ENCODE measurements at places on chromosomes 2 and 18. TPM values are rescaled to one million over a fixed set of nuclear protein-coding genes. Genes with fewer than 3 reads are reported as not detected.

The ALLC gene
- total RNA-seq, result 0.48 TPM

The CRYGD gene
- not detected for total RNA-seq

The COLEC12 gene
- total RNA-seq, result 93.7 TPM

The ALKAL2 gene
- total RNA-seq, result not detected

The KCNG3 gene
- 1.7 TPM for total RNA-seq

The HOXD13 gene
- 4.8 TPM for total RNA-seq

The ACOXL gene
- total RNA-seq, result 6.0 TPM

The TUBA4B gene
- 0.72 TPM for total RNA-seq

The REG1B gene
- total RNA-seq, result 1.4 TPM

The ERMN gene
- total RNA-seq, result 5.1 TPM

The GPAT2 gene
- 2.6 TPM for total RNA-seq

The ACMSD gene
- total RNA-seq, result 3.1 TPM

The TWIST2 gene
- 32.0 TPM for total RNA-seq

The MROH2A gene
- total RNA-seq, result not detected

The SIGLEC15 gene
- total RNA-seq, result 1.2 TPM

The VAMP5 gene
- total RNA-seq, result 20.0 TPM

- peak; percentile 95 for DNase-seq
Measured at GRCh38 chr2:238263204-238264071, 23.6 kb upstream of the HES6 start.

DNA sequence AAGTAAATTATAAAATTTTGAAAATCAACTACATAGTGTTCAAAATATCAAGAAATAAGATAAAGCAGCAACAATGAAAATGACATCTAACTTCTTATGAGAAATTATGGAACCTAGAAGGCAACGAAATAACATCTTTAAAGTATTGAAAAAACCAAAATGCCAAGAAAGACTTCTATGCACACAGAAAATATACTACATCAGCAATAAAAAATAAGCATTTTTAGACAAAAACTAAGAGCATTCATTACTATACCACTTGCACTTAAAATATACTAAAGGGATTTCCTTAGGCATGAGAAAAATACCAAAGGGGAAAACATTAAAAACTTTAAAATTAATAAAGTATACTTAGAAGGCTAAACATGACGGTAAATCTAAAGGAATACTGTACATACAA lies 556.3 kb downstream of the NUP35 start:
- DNase-seq, result no peak

DNA sequence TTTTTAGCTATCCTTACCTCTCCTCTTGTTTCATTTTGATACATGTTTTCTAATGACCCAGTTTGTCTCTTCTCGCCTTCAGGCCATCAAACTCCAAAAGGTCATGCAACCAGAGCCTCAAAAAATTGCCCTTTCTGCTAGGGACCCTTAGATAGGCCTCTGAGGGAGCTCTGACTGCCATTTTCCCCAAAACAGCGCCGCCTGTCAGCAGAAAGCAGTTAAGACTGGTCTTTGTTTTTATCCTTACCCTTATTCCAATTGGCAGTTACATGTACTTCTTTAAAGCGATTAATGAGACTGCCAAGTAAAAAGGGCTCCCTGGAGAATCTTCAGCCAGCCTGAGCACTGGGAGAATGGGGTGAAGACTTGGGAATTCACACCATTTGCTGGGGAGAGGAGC lies 55.1 kb upstream of the RIT2 start:
- DNase-seq, result no peak

DNA sequence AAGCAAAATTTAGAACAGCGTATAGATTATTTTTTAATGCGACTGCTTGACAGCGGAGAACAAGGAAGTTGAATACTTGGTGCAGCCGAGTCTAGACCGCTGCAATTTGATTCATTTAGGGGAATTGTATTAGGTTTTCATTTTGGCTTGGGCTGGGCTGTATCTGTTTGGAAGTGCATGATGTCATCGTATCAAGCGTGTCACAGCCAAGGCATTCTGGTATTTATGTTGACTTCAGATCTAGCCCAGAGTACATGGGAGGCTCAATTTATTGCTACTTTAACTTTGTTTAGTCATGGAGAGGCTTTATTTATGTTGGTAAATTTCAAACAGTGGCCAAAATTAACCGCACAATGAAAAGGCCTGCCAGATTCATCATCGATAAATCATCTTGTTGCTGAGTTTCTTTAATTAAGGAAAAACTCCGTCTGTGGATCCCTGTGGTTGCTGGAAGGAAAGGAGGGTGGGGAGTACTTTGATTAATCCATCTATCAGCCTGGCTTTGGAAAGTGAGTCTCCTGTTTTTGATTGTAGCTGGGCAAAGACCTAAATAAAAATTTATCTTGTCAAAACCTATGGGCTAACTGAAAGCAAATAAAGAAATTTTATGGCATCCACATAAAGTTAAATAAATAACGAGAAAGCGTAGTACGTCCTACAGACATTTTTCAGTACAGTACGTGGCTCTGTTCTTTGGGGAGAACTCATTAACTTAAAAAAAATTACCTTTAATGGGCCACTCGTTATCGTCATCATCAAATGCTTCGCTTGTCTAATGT lies 230.4 kb upstream of the SPRED2 start:
- peak; percentile 60 for DNase-seq

DNA sequence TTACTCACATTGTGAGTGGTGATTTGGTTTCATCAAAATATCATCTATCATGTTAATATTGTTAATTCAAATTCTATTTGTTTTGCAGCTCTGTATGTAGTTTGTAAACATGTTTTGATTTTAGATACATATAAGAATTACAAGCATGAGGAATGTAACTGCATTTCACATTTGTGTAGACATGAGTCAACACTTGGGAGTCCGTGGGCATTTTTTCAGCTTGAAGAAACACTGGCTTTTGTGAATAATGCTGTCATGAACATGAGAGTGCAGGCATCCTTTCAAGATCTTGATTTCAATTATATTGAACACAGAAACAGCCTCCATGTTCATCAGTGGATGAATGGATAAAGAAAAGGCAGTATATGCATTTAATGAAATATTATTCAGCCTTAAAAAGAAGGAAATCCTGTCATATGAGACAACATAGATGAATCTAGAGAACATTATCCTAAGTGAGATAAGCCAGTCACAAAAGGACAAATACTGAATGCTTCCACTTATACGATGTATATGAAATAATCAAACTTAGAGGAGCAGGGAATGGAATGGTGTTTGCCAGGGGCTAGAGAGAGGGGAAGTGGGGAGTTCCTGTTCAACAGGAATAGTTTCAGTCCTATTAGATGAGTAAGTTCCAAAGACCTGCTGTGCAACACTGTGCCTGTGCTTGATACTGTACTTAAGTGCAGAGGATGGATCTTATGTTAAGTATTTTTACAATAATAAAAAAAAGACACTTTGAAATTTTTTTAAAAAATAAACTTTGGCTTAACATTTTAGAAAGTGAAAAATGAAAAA lies 194.9 kb downstream of the LRATD1 start:
- DNase-seq, result peak; percentile 7

- no peak for DNase-seq
Measured at GRCh38 chr2:145558617-145559350, 1038.9 kb upstream of the ZEB2 start.

- DNase-seq, result no peak
Measured at GRCh38 chr18:9521770-9522169, 46.5 kb downstream of the RALBP1 start.

DNA sequence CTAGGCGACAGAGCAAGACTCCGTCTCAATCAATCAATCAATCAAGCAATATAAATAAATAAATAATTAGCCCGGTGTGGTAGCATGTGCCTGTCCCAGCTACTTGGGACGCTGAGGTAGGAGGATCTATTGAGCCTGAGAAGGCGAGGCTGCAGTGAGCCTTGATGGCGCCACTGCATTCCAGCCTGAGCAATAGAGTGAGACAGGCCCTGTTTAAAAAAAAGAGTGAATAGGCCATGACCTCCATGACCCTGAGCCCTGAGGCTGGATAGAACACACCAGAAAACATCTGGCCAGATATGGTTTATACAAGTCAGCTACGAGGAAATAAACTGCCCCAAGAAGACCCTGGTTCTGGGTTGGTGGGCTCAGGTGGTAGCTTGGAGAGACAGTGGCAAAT lies 20.4 kb upstream of the SEMA4C start:
- no peak for DNase-seq

DNA sequence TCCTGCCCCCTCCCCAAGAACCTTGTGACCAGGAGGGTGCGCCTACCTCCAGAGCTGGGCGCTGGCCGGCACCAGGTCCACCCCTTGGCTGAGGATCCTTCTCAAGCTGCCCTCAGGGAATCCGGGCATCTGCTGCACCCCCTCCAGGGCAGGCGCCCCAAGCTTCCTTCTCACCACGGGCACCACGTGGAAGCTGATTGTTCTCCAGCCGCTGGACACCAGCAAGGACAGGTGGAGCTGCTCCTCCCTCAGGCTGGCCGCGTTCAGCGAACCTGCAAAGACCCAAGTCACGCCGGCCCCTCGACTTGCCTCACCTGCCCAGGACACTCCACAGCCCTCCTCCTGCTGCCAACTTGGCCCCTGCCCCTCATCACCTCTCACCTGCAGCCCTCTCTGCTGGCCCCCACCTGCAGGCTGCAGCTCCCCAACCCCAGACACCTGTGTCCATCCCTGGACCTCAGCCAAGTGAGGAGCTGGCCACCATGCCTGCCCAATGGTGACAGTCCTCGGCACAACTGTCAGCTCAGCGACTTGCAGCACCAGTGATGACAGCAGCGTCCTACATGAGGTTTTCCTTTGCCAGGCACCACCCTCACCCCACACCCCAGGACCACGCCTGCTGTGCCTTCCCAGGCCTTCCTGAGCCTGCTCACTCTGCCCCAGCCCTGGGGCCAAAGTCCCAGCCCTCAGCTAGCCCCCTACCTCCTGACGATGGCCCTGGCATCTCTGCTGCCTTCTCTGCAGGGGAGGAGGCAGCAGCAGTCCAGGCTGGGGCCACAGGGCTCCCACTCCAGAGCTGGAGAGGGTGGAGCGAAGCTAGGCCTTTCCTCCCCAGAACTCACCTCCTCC lies 4.2 kb downstream of the MAB21L4 start:
- no peak for DNase-seq

- no peak for DNase-seq
Measured at GRCh38 chr2:188378371-188378950, 86.8 kb downstream of the GULP1 start.

GRCh38 chr2:238467792-238468191 lies 41.1 kb downstream of the ASB1 start:
- no peak for DNase-seq

GRCh38 chr18:53795061-53795460 lies 429.4 kb downstream of the MBD2 start:
- no peak for DNase-seq

- no peak for DNase-seq
Measured at GRCh38 chr2:56583796-56584315, 400.1 kb downstream of the CCDC85A start.

- DNase-seq, result peak; percentile 55
Measured at GRCh38 chr2:47031909-47032668, 116.5 kb upstream of the MCFD2 start.

- DNase-seq, result no peak
Measured at GRCh38 chr2:168159754-168160585, 87.4 kb downstream of the STK39 start.

- DNase-seq, result no peak
Measured at GRCh38 chr2:134231301-134231964, 22.4 kb upstream of the MGAT5 start.

- DNase-seq, result no peak
Measured at GRCh38 chr2:228642861-228643260, 461.4 kb upstream of the SPHKAP start.

DNA sequence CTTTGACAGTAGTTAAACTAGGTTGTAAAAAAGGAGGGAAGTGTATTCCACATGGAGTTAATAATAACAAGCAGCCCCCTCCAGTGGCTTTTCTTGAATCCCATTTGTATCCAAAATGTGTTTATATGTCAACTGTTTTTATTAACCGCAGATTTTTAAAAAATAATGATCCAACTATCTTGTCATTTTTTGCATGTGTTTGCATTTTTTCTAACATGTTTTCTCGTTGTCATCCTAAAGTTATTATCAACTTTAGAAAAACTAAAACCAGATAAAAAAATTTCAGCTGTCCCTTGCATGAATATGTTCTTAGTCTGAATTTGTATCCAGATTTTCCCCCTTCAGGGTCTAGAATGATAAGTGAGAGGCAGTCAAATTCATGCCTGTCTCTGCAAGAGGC lies 1063.3 kb downstream of the BCL11A start:
- DNase-seq, result no peak

DNA sequence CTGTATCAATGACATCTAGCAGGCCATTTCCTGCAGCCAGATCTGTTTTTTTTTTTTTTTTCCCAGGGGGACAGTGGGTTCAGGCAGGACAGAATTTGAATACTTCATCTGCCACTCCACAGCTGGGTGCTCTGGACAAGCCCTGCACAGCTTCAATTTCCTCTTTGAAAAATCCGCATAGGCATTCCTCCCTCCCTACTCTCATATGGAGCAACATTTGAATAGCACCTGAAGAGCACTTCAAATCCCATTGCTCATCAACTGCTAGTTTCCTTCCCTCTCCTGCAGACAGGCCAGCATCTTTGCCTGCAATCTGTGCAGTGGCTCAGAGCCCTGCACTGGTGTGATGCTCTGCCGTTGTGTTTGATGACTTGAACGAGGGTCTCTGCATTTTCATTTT lies 326.3 kb downstream of the TSN start:
- DNase-seq, result no peak

- DNase-seq, result no peak
Measured at GRCh38 chr2:227324642-227324994, 433 bp upstream of the MFF start.
